Epithelial cell of esophagus (primary cell): ENCODE measurements at places on chromosomes 4 and X.

- DNase-seq, result no peak
Observed at GRCh38 chrX:81120258-81120935, 81.3 kb downstream of the HMGN5 start.

DNA sequence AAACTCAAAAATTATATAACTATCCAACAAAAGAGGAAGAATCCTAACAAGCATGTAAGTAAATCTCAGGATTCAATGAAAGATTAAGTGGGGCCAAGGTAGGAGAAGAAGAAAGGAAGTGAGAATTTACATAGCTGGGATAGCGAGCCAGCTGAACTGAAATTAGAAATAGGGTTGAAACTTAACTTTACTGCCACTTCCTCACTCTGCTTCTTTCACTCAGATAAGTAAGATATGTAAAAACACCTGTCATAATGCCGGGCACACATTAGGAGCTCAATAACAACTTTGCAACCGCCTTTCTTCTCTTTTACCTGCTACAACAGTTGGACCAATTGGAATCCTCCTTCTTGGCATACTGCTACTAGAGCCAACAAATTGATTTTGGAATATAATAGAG lies 129.4 kb downstream of the CNKSR2 start:
- no peak for DNase-seq

- peak; percentile 79 for DNase-seq
Observed at GRCh38 chrX:39705290-39705689, 392.5 kb downstream of the BCOR start.

- DNase-seq, result peak; percentile 58
Observed at GRCh38 chr4:31370866-31371465, 650.8 kb downstream of the PCDH7 start.

GRCh38 chr4:101292901-101293300 lies 54.4 kb downstream of the PPP3CA start:
- DNase-seq, result no peak

- DNase-seq, result peak; percentile 83
Observed at GRCh38 chrX:14922437-14922836, 49.2 kb downstream of the MOSPD2 start.

DNA sequence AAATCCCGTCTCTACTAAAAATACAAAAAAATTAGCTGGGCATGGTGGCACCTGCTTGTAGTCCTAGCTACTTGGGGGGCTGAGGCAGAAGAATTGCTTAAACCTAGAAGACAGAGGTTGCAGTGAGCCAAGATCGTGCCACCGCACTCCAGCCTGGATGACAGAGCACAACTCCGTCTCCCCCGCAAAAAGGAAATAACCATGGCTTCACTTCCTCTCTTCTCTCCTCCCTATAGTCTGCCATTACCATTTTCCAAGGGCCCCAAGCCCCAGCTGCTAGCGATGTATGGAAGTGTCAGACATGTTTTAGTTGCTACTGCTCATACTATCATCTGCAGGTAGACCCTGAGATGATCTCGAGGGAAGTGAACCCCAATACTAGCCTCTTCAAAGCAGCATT lies 177.3 kb upstream of the FAM9B start:
- DNase-seq, result no peak

DNA sequence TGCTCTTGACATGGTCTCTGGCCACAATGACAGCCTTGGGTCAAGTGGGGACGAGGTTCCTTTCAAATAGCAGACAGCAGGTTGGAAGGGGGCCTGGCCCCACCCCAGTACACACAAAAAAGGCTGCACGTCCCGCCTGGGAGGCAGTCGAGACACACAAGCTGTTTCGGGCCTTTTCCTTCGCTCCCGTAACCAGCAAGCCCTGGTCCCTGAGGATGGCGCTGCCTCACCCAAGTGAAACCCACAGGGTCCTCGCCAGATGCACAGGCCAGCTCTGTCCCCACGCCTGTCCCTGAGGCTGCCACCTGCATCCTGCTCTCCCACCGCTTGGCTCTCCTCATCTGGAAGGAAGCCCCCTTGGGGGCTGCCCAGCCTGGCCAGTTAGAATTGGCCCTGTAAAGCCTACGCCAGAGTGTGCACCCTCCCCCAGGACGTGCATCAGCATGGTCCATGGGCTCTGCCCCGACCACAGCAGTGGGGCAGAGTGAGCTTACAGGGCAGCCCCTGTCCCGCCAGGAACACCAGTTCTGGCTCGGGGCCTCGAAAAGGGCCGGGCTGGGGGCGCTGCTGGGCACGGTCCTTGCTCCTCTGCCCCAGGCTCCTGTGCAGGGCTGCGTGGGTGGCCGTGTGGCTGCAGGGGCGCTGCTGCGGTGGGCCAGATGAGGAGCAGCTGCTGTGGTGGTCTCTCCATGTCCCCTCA lies 2.0 kb downstream of the CPLX1 start:
- no peak for DNase-seq

- DNase-seq, result peak; percentile 91
Observed at GRCh38 chrX:118315529-118315928, 30.4 kb upstream of the WDR44 start.

DNA sequence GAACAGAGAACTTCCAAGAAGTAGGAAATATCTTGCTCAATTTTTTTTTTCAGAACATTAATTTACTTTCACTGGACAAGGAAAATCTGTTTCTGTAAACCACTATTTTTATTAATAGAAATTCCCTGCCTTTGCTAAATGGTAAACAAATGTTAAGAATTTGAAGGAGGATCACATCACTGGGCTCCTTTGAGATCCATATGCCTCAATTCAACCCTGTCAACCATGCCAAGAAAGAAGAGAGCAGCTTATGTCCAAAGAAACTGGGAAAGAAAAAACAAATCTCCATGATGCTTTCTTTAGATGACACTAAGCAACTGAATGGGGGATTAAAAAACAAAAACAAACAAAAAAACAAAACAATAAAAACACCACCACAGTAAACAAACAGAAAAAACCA lies 47.7 kb downstream of the LNX1 start:
- DNase-seq, result no peak

DNA sequence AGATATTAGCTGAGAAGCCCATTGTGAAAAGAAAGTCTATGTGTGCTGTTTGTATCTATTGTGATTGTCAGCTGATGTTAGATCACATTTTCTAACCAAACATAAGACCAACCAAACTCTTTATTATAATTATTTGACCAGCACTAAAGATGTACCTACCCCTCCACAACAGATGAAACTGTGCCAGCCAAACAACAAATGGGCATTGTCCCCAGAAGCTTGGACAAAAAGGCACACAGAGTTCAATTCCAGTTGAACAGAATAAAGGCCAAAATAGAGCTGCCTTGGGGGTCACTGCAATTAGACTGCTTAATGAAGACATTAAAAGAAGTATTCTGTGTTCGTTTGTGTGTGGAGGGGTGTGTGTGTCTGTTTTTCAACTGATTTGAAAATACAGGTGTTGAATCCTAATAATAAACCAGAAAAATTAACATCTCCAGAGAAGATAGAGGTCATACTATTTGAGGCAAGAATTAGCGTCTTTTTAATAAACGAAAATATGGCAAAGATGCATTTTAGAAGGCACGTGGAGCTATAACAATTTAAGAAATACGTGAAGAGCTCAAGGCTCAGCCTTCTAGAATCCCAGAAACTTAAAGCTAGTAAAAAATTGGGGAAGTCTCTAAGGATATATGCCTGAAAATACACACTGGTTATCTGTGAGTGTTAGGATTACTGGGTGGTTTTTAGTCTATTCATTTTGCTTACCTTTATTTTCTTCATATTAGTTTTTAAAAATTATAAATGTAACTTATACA lies 2.2 kb downstream of the SPP1 start:
- DNase-seq, result no peak

DNA sequence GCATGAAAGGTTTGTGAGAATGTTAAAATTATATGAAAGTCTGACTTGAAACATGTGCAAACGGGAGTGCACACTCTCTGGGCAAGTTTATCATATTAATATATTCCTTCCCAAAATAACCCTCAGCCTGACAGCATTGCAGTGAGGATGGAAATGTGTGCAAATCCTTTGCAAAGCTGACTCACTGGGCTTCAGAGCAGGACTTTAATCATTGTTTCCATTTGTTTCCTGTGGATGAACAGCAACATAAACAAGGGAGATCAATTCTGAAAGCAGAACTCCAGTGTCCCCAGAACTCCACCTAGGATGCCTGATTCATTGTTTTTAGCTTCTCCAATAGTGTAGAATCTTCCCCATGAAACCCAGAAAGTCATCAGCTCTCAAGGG lies 32.9 kb downstream of the SLC2A9 start:
- DNase-seq, result no peak

DNA sequence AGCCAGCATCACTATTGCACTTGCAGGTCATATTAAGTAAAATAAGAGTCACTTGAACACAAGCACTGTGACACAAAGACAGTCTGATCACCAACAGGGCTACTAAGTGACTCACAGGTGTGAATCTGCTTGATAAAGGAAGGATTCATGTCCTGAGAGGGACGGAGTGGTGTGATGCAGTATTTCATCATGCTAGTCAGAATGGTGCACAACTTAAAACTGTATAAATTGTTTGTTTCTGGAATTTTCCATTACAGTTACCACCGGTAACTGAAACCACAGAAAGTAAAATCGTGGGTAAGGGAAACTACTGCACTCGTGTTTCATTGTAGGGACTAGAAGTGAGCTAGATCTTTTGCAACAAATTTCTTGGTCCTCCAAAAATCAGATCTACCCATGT lies 109.7 kb downstream of the ELOVL6 start:
- DNase-seq, result peak; percentile 59

GRCh38 chr4:53315300-53315699 lies 50.6 kb downstream of the SCFD2 start:
- DNase-seq, result no peak

DNA sequence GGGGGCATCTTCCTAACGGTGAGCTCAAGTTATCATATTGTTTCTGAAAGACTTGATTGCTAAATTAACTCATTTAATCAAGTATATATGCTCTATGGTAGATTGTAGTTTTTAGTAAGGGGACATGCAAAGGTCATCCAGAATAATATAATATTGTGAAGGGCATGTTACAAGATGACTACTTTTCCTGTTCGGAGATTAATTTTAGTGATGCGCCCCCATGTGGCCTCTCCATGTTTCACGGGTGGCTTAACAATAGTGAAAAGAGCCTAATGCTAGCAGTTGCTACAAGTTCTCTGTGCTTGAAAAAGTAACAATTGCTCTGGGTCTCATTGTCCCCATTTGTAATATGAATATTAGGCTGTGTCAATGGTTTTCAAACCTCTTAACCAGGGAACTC lies 12.2 kb downstream of the SMPX start:
- peak; percentile 20 for DNase-seq

- DNase-seq, result no peak
Observed at GRCh38 chr4:158050942-158051341, 121.9 kb downstream of the GASK1B start.

DNA sequence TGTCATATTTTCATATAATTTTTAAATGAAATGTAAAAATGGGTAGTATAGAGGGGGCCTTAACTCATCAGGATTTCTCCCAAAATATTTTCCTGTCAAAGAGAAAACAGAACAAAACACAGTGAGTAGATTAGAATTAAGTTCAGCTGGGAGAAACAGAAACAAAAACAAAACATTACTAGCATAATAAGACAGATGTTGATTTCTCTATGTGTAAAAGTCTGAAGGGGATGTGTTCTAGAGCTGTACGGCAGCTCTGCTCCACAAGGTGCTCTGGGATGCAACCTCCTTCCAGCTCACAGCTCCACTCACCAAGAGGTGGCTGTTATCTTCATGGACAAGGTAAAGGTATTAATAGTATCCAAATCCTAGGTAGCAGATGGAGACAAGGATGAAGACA lies 72.8 kb downstream of the ARHGEF38 start:
- no peak for DNase-seq

DNA sequence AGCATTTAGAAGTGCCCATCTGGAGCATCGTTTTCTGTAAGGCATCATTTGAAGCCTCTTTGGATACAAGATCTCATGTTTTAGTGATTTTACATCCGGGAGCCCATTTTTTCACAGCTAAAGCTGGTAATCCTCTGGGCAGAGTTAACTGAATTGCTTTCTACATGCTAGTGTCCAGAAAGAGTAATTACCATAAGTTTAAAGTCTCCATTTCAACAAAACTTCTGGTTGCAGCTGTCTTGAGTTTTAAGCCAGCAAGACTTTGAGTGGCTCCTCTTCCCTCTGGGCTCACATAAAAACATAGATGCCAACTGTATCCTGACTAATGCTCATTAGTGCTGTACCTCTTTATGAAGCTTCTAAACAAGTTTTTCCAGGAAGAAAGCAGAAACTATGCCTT lies 65.4 kb downstream of the GPRIN3 start:
- no peak for DNase-seq

DNA sequence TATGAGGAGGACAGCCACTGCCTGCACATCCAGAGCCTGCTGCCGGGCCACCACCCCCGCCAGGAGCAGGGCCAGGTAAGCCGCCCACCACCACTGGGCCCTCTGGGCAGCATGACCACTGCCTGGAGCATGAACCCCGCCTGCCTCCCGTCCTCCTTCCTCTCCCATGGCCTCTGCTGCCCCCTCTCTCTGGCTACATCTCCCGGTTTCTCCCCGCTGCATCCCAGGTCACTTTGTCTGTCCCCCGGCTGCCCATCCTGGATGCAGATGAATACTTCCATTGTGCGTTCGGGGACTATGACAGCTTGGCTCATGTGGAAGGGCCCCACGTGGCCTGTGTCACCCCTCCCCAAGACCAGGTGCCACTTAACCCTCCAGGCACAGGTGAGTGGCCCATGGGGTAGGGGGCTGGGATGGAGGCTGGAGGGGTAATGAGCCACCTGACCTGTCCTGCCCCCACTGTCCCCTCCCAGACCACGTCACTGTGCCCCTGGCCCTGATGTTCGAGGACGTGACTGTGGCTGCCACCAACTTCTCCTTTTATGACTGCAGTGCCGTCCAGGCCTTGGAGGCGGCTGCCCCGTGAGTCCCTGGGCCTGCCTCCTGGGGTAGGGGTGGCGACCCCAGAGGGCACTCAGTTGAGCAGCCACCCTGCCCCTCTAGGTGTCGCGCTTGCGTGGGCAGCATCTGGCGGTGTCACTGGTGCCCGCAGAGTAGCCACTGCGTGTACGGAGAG lies 6.0 kb downstream of the PLXNB3 start:
- no peak for DNase-seq

- no peak for DNase-seq
Observed at GRCh38 chrX:69034451-69034850, 130.8 kb downstream of the PJA1 start.

DNA sequence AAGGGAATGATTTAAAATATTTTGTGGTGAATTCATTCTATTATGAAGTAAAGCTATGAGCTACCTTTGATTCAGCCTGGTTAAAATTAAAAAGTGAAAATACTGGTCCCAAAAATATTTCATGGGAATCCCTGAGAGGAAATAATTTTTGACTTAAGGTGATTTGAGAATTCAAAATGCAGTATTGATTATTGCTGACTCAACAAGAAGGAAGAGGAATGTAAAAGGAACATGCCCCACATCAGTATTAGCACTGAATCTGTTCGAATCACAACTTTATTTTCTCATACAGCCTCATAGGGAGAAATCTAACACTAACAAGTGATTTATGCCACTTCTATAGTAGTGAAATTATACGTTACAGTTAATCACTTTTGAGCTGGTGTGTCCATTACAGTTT lies 27.7 kb downstream of the EIF2S3 start:
- DNase-seq, result no peak

GRCh38 chrX:134894373-134894895 lies 96.4 kb upstream of the SMIM10 start:
- DNase-seq, result no peak

GRCh38 chr4:153518637-153519389 lies 52.7 kb downstream of the TMEM131L start:
- DNase-seq, result no peak
